ENCODE measurements at places on chromosomes 16 and 17.

DNA sequence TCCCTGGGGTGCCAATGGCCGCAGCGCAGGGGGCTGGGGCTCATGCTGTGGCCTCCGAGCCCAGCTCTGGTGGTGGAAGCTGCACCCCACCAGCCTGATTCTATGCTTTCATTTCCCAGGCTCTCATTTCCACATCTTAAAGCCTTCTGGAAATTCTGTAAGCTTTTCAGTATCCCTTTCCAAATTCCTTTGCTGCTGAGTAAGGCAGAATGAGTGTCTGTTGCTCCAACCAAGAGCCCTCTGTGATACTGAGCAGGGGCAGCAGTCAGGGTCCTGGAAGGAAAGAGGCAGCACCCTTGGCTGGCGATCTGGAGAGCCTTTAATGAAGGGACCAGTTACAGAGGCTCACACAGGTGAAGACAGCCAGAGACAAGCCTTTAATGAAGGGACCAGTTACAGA, 79.5 kb upstream of the FOXF1 start:
- no peak for DNase-seq

- DNase-seq, result no peak
Observed at GRCh38 chr17:80931421-80932265, 60.0 kb upstream of the CHMP6 start.

- DNase-seq, result no peak
Observed at GRCh38 chr17:81964081-81964849, 3.3 kb upstream of the NOTUM start.

- no peak for DNase-seq
Observed at GRCh38 chr17:58556833-58557250, 42.4 kb upstream of the MTMR4 start.

DNA sequence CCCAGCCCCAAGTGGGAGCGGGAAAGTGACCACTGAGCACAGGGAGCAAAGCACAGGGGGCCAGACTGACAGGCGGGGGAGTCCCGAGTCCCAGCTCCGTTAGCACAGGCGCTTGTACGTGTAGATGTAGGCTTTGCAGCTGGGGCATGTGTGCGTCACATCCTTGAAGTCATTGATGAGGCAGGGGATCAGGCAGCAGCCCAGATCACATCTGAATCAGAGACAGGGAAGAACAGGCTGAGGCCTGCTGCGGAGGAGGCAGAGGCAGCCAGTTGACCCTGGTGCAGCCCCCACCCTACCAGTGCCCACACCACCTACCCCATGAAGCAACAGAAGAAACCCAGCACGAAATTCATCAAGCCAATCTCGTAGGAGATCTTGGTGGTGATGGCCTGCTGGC, 26.1 kb downstream of the CDIP1 start:
- DNase-seq, result no peak

DNA sequence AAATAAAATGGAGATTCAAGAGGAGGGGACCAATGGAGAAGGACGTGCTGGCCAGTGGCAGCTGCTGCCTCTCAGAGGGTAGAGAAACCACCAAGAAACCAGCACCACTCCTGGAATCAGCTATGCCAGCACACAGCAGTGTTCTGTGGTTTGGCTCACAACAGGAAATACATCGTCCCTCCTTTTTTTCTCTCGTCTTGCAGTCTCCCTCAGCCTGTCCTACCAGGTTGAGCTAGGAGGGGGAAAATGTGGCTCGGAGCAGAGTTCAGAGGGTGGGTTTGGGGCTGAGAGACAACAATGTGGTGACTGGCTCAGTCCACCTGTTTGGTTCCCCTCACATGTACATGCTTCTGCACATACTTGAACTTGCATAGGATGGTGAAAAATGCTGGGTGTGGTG, 19.9 kb upstream of the SLC16A5 start:
- no peak for DNase-seq

- no peak for DNase-seq
Observed at GRCh38 chr17:1498869-1499268, 6.4 kb upstream of the MYO1C start.

DNA sequence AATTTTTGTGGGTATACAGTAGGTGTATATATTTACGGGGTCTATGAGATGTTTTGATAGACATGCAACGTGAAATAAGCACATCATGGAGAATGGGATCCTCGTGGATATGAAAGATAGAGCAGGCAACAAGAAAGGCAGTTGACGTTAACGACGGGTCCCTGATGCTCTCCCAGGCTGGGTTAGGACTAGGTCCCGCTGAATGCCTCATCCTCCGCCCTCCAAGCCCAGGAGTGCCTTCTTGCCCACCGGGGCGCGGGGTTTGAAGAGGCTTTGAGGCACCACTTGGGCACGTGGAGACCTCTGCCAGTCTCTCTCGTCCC, 9.5 kb upstream of the ZFP90 start:
- no peak for DNase-seq

DNA sequence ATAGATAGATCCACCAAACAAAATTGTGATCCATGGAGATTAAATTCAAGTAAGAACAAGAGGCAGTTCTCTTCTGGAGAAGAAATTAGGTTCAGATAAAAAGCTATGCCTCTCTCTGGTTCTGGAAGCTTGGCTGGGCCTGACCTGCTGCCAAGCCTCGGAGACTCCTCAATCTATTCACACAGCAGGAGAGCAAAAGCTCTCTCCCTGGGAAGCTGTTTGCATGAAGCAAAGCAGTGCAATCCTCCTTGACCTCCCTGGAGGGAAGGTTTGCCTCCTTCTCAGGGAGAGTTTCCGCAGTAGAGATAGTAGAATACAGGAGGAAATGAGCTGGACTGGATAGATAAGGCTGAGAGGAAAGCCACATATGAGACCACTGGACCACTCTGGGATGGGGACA, 78.1 kb upstream of the GNAO1 start:
- DNase-seq, result no peak

DNA sequence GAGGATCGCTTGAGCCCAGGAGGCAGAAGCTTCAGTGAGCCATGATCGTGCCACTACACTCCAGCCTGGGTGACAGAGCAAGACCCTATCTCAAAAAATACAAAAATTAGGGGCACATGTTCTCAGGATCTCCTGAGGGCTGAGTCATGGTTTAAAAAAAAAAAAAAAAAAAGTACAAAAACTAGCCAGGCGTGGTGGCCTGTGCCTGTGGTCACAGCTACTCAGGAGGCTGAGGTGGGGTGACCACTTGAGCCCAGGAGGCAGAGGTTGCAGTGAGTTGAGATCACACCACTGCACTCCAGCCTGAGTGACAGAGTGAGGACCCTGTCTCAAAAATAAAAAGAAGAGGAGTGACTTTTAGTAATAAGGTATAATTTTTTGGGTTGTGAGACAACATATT, 16.9 kb downstream of the BLMH start:
- DNase-seq, result no peak

GRCh38 chr17:69882281-69882680, 192.7 kb upstream of the KCNJ16 start:
- DNase-seq, result no peak

DNA sequence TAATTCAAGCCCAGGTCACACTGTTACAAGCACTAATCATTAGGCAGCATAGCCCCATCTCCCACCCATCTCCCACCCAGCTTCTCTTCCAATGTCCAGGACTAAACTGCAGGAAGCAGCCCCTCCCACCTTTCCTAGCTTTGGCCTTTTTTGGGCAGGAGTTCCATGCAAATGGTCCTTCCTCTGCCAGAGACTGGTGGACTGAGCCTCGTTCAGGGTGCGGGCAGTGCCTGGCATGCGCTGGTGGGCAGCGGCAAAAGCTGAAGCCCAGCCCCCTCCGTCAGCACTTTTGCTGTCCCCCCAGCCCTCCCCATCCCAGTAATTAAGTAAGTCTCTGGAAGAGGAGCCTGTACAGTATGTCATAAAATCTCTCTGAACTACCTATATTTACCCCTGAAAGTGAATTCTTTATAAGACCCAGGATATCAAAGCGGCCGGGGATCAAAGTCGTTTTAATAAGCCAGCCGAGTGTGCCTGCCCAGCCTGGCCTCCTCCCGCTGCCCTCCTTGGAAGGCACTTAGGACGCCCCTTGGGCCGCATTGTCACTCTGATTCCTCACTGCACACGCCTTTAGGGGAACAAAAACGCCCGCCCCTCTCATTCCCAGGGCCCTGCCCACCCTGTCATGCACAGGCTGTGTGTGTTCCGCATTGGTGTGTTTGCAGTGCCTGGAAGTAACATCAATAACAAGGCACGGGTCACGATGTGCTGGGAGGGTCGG, 109.9 kb downstream of the IRX5 start:
- DNase-seq, result no peak

DNA sequence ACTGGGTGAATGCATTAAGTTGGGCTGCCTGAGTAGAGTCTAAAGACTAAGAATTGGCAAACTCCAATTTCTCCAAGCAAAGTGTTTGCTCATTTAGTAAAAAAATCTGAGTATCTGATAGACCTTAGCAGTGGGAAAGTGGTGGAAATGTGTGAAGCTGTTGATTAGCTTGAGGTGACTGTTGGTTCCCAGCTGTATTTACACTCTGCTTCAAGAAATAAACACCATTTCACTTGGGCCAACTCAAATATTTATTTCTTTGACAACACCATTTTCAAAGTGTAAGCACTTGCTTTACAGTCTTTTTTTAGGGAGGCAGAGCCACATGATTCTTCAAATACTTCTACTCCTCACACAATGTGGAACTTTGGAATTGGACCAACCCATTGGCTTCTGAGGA, 8.7 kb downstream of the KCTD19 start:
- no peak for DNase-seq

DNA sequence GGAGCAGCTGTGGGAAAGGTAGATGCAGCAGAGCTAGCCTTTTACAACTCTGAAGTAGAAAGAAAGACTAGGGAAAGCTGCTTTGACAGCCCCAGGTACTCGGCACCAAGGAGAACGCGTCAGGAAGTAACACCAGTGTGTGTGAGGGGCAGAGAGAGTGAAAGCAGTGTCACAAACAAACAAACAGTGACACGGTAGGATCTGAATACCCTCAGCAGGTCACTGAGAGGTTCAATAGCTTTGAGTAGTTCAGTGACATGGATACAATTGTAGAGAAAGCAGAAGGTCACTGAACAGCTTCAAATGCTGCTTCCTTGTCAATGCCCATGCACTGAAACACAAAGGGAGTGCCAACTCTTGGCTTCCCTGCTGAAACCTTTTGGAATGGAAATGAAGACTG, 150.3 kb upstream of the C17orf78 start:
- no peak for DNase-seq

DNA sequence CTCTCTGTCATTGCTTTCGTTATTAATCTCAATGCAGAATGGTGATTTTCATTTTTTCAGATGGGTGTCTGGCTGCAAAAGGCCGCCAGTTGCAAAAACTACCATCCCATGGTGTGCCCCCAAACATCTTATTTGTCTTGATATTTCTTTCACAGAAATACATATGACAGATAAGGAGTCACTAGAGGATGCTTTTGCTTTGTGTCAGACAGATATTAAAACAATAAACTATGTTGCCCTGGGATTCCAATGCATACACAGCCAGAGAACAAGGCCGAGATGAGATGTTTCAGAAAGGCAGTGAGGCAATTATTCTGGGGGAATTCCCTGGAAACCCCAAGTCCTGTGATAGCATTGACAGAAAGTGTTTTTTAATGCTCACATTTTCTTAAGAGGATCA, 307.7 kb downstream of the RBFOX1 start:
- no peak for DNase-seq

DNA sequence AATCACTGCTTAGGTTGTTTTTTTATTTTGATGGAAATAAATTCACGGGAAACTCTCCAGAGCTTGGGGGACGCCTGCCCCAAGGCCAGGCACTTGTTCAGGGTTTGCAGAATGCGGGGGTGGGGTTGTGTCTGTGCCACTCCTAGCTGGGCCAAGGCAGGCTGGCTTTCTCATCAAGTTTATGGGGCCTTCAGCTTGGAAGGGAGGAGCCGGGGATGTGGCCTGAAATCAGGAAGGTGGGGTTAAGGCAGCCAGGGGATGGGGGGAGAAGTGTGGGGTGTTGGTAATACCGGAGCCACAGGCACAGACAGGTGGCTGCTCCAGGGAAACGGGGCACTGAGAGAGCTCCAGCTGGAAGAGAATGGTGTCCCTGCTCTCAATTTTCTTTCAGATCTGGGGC, 1.7 kb upstream of the CHAD start:
- DNase-seq, result no peak

DNA sequence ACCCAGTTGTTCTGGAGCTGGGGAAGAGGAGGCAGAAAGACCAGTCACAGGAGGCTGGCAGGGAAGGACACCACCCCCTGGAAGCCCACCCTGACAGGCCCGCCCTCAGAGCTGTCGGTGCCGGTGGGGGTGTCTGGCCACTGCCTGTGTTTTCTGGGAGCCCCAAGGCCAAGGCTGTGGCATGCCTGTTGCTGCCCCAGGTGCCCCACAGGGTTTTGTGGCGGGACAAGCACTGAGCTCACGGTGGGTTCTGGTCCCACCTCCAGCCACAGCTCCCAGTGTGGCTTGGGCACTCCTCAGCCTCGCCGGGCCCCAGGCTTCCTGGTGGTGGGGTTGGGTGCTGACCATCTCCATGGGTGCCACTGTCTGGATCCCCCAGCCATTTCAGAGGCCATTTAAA, 58.0 kb downstream of the ZFPM1 start:
- DNase-seq, result no peak

DNA sequence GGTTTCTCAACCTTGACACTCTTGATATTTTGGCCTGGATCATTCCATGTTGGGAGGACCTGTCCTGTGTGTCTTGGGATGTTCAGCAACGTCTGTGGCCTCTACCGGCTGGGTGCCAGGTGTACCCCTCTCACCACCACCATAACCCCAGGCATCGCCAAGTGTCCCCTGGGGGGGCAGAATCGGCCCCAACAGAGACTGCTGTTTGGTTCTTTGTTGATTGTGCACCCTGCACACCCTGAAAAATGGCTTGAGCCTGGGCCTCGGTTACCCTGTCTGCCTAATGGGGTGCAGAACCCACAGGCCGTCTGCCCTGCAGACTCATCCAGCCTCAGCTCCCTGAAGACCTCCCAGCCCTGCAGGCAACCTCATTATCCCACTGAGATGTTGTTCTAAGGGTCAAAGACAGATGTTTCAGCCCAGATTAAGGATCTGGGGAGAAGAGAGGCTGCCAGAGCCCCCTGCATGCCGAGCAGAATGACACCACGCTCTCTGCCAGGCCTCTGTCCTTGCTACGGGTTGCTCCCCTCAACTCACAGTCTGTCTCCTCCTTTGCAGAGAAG, 9.2 kb downstream of the CACNG1 start:
- no peak for DNase-seq

DNA sequence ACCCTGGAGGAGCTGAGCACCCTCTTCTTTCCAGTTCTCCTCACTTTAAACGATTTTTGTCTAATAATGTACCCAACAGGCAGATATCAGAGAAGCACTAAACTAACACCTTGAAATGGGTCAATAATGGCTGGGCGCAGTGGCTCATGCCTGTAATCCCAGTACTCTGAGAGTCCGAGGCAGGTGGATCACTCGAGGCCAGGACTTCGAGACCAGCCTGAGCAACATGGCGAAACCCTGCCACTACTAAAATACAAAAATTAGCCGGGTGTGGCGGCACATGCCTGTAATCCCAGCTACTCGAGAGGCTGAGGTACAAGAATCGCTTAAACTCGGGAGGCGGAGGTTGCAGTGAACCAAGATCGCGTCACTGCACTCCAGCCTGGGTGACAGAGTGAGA, 57.4 kb downstream of the ZFHX3 start:
- DNase-seq, result no peak

Measured in thoracic aorta (tissue), 2 donors.